Uterus (tissue), 4 donors: ENCODE measurements at places on chromosomes 2 and 18. TPM values are rescaled to one million over a fixed set of nuclear protein-coding genes. Genes with fewer than 3 reads are reported as not detected.

The TMEM17 gene
- total RNA-seq: not detected

The HTR2B gene
- 3.8 TPM for total RNA-seq

The SLC30A3 gene
- 0.88 TPM for total RNA-seq

The DSG1 gene
- total RNA-seq: 0.14 TPM

The SERPINB4 gene
- total RNA-seq: not detected

The SH3RF3 gene
- total RNA-seq: 5.1 TPM

- no peak for DNase-seq
- H3K27me3 ChIP-seq: no peaks in the 10 kb centered on the region
- H3K36me3 ChIP-seq: no peaks in the 10 kb centered on the region
- H3K4me3 ChIP-seq: no peak overlapping the region
These were observed 46.3 kb downstream of the COPS8 start for GRCh38 chr2:237131749-237132533.

DNA sequence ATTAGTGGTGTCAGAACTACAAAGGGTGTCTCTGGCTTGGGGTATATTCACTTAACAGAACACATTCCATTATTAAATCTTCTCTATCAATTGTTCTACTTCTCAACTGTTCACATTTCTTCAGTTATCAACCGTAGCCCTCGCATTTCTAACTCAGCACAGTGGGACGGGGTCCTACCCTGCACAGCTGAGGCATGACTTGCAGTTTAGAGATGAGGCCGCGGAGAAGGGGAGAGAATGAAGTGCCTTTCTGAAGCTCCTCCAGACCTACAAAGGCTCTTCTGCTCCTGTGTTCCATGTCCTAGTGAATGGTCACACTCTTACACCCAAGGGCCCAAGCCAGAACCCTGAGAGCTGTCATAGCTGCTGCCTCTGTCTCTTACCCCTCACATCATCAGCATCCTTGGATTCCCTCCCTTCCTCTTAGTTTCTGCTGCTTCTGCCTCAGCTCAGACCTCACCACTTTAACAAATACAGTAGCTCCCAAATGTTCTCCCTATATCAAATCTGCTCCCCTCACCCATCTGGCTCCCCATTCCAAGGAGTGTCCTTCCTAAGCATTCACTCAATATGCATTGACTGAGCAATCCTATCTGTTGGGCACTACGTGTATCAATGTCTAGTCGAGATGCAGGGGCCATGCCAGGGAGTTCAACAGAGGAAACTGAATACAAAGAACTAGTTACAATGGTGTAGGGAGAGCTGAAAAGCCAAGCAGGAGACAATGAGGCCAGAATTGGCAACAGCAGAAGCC lies 34.3 kb upstream of the MRPL19 start:
- H3K4me3 ChIP-seq: no peak overlapping the region
- no peaks in the 10 kb centered on the region for H3K36me3 ChIP-seq
- no peaks in the 10 kb centered on the region for H3K4me1 ChIP-seq
- no peak overlapping the region for H3K27ac ChIP-seq
- no peak for DNase-seq
- no peaks in the 10 kb centered on the region for H3K27me3 ChIP-seq

GRCh38 chr2:241931084-241931975 lies 61.8 kb downstream of the RTP5 start:
- peaks cover 6% of the 10 kb centered on the region for H3K4me1 ChIP-seq
- H3K36me3 ChIP-seq: no peaks in the 10 kb centered on the region
- H3K27ac ChIP-seq: peak overlapping the region; percentile 86
- no peak for DNase-seq
- H3K27me3 ChIP-seq: no peaks in the 10 kb centered on the region
- H3K4me3 ChIP-seq: no peak overlapping the region

DNA sequence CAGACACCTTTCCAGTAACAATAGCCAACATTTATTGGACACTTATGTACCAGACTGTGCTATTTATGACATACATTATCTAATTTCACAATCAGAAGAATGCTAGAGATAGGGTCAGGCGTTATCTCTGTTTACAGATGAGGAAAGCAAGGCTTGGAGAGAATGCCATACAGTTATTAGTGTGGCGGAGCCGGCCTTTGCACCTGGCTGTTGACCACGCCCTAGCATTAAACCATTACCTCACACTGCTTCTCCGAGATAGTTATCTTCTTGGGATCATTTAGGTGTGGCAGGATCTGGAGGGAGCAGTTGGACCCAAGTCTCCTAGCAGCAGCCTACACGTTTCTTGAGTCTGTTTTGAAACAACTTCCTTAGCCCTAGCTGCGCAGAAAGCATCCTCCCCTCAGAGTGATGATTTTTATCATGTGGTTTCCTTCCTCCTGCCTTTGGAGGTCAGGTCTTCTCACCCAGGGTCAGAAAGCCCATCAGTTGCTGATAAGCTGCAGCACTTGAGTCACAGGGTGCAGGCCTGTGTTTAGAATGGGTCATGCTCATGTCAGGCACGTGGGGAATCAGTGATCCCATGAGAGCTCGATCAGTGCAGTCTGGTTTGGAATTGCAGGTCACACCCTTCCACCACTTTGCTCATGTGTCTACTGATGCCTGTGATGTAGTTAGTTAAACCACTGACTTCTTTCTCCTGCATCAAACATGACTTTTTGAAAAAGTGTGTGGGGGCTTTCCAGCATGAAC lies 118.2 kb downstream of the SPTBN1 start:
- H3K27me3 ChIP-seq: no peaks in the 10 kb centered on the region
- no peak overlapping the region for H3K4me3 ChIP-seq
- no peaks in the 10 kb centered on the region for H3K36me3 ChIP-seq

- H3K4me1 ChIP-seq: no peaks in the 10 kb centered on the region
- H3K36me3 ChIP-seq: no peaks in the 10 kb centered on the region
- no peaks in the 10 kb centered on the region for H3K27me3 ChIP-seq
- H3K4me3 ChIP-seq: peak within 1 kb of the TSS; percentile 74
- peak within 1 kb of the TSS; percentile 46 for H3K27ac ChIP-seq
These were observed at the start of gene GREB1L for GRCh38 chr18:21242141-21242779. Gene GREB1L, plus strand, starts transcription at chr18:21242232. Its CDS starts 141,287 bp downstream, at chr18:21383519.

DNA sequence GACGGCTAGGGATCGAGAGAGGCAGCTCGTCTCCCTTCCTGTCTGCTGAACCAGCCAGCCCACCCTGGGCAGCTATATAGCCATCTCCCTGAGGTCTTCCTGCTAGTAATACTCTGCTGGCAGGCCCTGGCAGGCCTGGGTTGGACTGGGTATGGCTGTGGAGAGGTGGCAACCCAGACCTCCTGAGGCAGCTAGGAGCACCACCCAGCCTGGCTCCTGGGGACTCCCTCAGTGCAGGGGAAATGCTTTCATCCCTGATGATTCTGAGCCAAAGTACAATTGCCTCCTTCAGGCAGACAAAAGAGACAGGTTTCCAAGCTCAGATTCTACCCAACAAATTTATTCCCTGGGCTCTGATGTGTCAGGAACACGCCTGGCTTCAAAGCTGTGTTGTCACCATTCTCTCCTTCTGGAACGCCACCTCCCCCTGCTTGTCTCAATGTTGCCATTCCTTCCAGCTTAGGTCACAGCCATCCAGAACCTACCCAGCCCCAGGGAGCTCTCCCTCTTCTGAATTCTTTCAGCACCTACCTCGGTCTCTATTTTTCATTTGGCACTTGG lies 4.7 kb upstream of the DNAJB2 start:
- H3K27ac ChIP-seq: peak overlapping the region; percentile 61
- H3K27me3 ChIP-seq: no peaks in the 10 kb centered on the region

GRCh38 chr18:35042389-35043071 lies 1.3 kb downstream of the MAPRE2 start:
- no peaks in the 10 kb centered on the region for H3K36me3 ChIP-seq
- H3K4me1 ChIP-seq: no peaks in the 10 kb centered on the region
- H3K27me3 ChIP-seq: no peaks in the 10 kb centered on the region
- DNase-seq: no peak

- H3K27ac ChIP-seq: no peak overlapping the region
- no peaks in the 10 kb centered on the region for H3K27me3 ChIP-seq
- DNase-seq: no peak
- H3K36me3 ChIP-seq: no peaks in the 10 kb centered on the region
These were observed 137.5 kb downstream of the DYM start for GRCh38 chr18:49322765-49323490.

DNA sequence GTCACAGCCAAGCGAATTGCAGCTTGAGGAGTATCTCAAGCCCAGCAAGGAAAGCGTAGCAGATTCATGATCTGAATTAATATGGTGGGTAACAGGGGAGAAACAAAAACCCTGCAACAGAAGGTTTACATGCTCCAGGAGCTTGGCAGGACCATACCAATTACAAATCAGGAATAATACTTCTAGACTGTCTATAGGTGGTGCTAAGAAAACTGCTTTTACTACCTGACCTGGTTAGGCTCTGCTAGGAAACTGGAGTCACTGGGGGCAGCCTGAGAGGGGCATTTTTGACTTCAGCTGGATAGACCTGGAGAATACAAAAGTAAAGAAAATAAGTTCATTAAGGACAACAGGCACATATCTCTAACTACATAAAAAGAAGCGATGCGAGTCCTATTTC lies 24.6 kb upstream of the SPOPL start:
- H3K27me3 ChIP-seq: no peaks in the 10 kb centered on the region
- no peaks in the 10 kb centered on the region for H3K4me1 ChIP-seq
- no peak overlapping the region for H3K27ac ChIP-seq
- no peak overlapping the region for H3K4me3 ChIP-seq

DNA sequence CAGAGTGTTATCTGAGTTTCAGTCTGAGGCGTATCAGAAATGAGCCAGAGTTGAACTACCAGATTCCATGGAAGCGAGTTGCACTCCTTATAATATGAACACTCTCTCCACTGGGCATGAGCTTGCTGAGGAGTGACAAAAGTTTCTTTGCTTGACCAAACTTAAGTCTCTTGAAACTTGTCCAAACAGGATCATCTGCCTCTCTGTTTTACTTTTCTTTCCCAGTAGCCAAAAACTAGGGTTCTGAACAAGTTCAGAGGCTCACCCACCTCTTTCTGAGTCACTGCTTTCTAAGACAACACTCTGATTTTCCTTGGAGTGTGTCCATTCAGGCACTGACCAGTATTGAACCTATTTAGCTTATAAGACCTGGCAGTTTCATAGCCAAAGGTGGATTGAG lies 233.2 kb upstream of the TCF4 start:
- no peak overlapping the region for H3K4me3 ChIP-seq
- DNase-seq: no peak
- no peaks in the 10 kb centered on the region for H3K36me3 ChIP-seq
- H3K27ac ChIP-seq: no peak overlapping the region
- H3K27me3 ChIP-seq: no peaks in the 10 kb centered on the region

GRCh38 chr2:165070076-165070475 lies 114.8 kb upstream of the SLC38A11 start:
- H3K27ac ChIP-seq: no peak overlapping the region
- H3K36me3 ChIP-seq: no peaks in the 10 kb centered on the region
- no peak for DNase-seq
- no peaks in the 10 kb centered on the region for H3K27me3 ChIP-seq
- H3K4me1 ChIP-seq: no peaks in the 10 kb centered on the region

- no peak overlapping the region for H3K27ac ChIP-seq
- H3K4me3 ChIP-seq: no peak overlapping the region
- no peak for DNase-seq
- no peaks in the 10 kb centered on the region for H3K4me1 ChIP-seq
- no peaks in the 10 kb centered on the region for H3K27me3 ChIP-seq
These were observed 90.2 kb downstream of the SMAD7 start for GRCh38 chr18:48860269-48861180.

DNA sequence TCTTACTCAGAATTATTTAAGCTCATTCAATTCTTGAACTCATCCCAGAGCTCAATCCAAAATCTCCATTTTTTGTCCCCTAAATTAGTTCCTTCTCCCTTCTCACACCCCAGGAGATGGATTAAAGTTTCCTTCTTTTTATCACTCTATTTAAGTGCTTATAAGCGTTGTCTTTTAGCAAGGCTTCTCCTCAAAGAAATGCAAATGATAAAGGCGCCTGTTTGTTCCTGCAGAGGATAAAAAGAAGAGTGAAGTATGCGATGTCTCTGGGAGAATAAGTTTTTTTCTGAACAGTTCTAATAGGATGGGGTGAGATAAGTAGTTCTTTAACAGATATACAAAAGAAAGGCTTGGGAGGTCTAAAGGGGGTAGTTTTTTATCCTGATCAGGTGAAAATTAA lies 303.3 kb downstream of the CNTNAP5 start:
- DNase-seq: no peak
- H3K4me1 ChIP-seq: no peaks in the 10 kb centered on the region

GRCh38 chr2:153420394-153420793 lies 58.2 kb downstream of the RPRM start:
- H3K27ac ChIP-seq: no peak overlapping the region
- no peaks in the 10 kb centered on the region for H3K27me3 ChIP-seq
- H3K4me3 ChIP-seq: no peak overlapping the region
- no peaks in the 10 kb centered on the region for H3K4me1 ChIP-seq
- H3K36me3 ChIP-seq: no peaks in the 10 kb centered on the region
- no peak for DNase-seq

- no peak overlapping the region for H3K27ac ChIP-seq
- no peaks in the 10 kb centered on the region for H3K4me1 ChIP-seq
- no peak overlapping the region for H3K4me3 ChIP-seq
- no peaks in the 10 kb centered on the region for H3K36me3 ChIP-seq
- peak; percentile 19 for DNase-seq
These were observed 38.0 kb downstream of the EVA1A start for GRCh38 chr2:75522543-75523312.

DNA sequence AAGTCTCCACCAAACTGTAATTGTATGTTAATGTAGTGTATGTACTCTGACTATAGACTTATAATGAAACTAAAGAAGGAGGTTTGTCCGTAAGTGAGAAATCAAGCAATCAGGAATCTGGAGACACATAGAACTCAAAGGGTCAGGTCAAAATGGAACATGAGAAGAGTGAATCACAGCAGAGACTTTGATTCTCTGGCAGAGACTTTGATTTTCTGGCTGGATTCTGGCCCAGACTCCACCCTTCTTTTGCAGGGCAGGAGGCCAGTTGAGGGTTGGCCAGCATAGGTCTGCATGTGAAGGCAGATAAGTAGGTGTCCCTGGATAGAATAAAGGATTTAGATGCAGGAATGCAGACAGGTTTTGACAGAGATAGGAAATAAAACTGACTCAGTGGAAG lies 11.0 kb upstream of the NCKAP5 start:
- H3K36me3 ChIP-seq: no peaks in the 10 kb centered on the region
- no peak for DNase-seq
- H3K27ac ChIP-seq: no peak overlapping the region

GRCh38 chr18:58311390-58311789 lies 267.4 kb downstream of the NEDD4L start:
- H3K27me3 ChIP-seq: no peaks in the 10 kb centered on the region
- H3K4me1 ChIP-seq: no peaks in the 10 kb centered on the region
- H3K4me3 ChIP-seq: no peak overlapping the region
